ENCODE measurements at places on chromosomes 16 and 17. TPM values are rescaled to one million over a fixed set of nuclear protein-coding genes. Genes with fewer than 3 reads are reported as not detected.

Gene ZNF469
- total RNA-seq = 5.9 TPM

Gene NEUROD2
- total RNA-seq = not detected

Gene BCAR1
- total RNA-seq = not detected

- H3K36me3 ChIP-seq = no peaks in the 10 kb centered on the region
- DNase-seq = no peak
- no peaks in the 10 kb centered on the region for H3K27me3 ChIP-seq
- H3K27ac ChIP-seq = no peak overlapping the region
- H3K4me1 ChIP-seq = no peaks in the 10 kb centered on the region
These were observed 6.3 kb downstream of the ALOX15B start for GRCh38 chr17:8044819-8045810.

- no peak overlapping the region for H3K4me3 ChIP-seq
- H3K27me3 ChIP-seq = no peaks in the 10 kb centered on the region
- DNase-seq = no peak
- H3K27ac ChIP-seq = no peak overlapping the region
- H3K4me1 ChIP-seq = peaks cover 29% of the 10 kb centered on the region
These were observed 7.3 kb downstream of the NT5C start for GRCh38 chr17:75124041-75124818.

DNA sequence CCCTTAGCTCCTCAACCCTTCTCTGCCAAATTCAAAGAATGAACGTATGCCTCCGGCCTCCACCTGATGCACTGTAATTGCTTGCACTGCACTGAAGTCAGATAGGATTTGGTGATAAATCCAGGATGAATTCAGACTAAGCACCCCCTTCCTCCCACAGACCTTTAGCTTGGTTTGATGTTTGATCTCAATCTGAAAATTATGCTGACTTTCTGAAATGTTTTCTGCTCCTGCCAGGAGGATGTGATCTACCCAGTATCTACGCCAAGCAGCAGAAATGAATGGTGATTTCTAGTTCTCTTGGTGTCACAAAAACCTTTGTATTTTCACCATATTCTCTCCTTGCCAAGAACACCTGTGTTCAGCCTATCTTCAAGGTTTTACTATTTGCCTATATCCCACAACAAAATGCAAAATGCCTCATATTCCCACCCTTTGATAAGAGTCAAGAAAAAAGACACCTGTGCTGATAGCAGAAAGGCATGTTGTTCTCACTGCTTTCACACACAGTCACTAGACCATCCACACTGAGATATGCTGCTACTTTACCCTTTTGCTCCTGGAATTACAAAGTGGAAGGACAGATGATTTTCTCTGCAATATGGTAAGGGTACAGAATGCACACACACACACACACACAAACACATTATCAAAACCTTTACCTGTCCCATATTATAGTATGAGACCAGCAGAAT is 14.7 kb downstream of the RFFL start:
- no peaks in the 10 kb centered on the region for H3K36me3 ChIP-seq
- H3K27ac ChIP-seq = no peak overlapping the region
- H3K4me3 ChIP-seq = no peak overlapping the region
- H3K27me3 ChIP-seq = no peaks in the 10 kb centered on the region
- peaks cover 64% of the 10 kb centered on the region for H3K4me1 ChIP-seq
- no peak for DNase-seq

- H3K36me3 ChIP-seq = no peaks in the 10 kb centered on the region
- DNase-seq = peak; percentile 67
- no peaks in the 10 kb centered on the region for H3K27me3 ChIP-seq
- no peak overlapping the region for H3K27ac ChIP-seq
These were observed 994 bp downstream of the PITPNA start for GRCh38 chr17:1561420-1562175.

DNA sequence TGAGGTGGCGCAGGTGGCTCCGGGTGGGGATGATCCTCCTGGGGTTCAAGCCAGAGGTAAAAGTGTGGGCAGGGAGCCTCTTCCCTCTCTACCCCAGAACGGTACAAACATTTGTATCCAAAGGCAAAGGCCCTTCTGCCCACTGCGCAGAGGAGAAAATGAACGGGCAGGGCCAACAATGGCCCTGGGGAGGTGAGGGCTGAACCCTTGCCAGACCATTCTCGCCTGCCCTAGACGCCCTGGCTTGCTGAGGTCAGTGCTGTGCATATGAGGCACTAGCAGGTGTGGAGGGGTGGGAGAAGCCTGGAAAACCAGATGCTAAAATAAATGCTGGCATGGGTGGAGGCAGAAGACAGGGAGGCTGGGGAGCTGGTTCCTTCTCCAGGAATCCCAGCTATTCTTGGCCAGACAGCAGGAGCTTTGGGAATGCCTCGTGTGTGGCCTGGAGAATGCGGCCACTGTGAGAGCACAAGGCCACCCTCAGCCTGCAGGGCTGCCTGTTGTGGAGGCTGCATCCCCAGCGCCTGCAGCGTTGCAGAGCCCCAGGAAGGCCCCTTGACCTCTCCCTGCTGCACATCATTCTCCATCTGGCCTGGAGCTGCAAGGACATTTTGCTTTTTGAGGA is 4.5 kb downstream of the C17orf50 start:
- no peak overlapping the region for H3K27ac ChIP-seq
- H3K4me1 ChIP-seq = peaks cover 7% of the 10 kb centered on the region
- H3K27me3 ChIP-seq = no peaks in the 10 kb centered on the region
- H3K36me3 ChIP-seq = no peaks in the 10 kb centered on the region

DNA sequence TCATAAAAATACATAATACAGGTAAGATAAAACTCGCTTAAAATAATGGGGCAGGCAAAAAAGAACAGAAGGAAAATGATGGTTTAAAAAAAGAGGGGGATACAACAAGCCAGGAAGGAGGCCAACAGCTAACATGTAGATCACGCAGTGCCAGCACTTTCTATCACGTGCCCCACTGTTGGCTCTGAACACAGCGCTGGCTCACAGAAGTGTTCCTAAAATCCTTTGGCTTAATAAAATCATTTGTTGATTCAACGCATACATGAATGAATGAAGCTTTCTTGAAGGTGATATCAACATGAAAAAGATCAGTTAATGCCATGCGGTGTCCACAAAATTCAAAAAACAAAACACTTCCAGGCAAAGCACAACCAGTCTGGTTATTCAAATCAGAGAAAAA is 8.5 kb downstream of the ITGAE start:
- no peaks in the 10 kb centered on the region for H3K27me3 ChIP-seq
- peaks cover 3% of the 10 kb centered on the region for H3K4me1 ChIP-seq
- no peak overlapping the region for H3K4me3 ChIP-seq

DNA sequence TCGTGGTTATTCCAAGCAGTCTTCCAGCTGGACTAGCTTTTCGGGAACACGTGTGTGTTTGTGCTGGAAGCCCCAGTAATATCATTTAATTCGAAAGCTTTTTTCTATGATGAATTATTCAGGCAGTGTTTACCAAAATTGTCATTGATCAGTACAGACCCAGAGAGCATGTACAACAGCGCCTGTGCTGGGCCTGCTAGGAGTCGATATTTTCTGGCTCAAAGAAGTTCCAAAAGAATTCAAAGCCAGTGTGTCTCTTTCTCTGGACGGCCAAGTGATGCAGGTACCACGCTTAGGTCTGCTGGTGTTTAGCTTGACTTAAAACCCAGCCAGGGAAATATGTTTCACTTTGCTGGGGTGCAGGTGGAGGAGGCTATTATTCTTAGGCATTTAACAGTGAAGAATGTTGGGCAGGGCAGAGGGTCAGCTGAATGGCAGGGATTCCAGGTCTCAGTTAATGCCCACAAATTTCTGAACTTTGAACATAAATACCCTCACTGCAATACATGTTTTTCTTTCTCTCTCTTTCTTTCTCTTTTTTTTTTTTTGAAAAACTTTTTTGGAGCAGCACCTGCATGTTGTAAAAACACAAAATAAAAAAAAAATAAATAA is 401.3 kb downstream of the WWOX start:
- no peaks in the 10 kb centered on the region for H3K27me3 ChIP-seq
- H3K4me3 ChIP-seq = no peak overlapping the region
- no peaks in the 10 kb centered on the region for H3K4me1 ChIP-seq
- H3K36me3 ChIP-seq = no peaks in the 10 kb centered on the region
- H3K27ac ChIP-seq = no peak overlapping the region

- H3K36me3 ChIP-seq = no peaks in the 10 kb centered on the region
- no peaks in the 10 kb centered on the region for H3K27me3 ChIP-seq
- H3K27ac ChIP-seq = no peak overlapping the region
- no peak for DNase-seq
- H3K4me3 ChIP-seq = no peak overlapping the region
These were observed 321.1 kb downstream of the HS3ST3B1 start for GRCh38 chr17:14621826-14622614.

- H3K27ac ChIP-seq = no peak overlapping the region
- no peaks in the 10 kb centered on the region for H3K36me3 ChIP-seq
- no peak overlapping the region for H3K4me3 ChIP-seq
- H3K4me1 ChIP-seq = no peaks in the 10 kb centered on the region
- no peak for DNase-seq
These were observed 7.0 kb upstream of the OR2C1 start for GRCh38 chr16:3348547-3349167.

DNA sequence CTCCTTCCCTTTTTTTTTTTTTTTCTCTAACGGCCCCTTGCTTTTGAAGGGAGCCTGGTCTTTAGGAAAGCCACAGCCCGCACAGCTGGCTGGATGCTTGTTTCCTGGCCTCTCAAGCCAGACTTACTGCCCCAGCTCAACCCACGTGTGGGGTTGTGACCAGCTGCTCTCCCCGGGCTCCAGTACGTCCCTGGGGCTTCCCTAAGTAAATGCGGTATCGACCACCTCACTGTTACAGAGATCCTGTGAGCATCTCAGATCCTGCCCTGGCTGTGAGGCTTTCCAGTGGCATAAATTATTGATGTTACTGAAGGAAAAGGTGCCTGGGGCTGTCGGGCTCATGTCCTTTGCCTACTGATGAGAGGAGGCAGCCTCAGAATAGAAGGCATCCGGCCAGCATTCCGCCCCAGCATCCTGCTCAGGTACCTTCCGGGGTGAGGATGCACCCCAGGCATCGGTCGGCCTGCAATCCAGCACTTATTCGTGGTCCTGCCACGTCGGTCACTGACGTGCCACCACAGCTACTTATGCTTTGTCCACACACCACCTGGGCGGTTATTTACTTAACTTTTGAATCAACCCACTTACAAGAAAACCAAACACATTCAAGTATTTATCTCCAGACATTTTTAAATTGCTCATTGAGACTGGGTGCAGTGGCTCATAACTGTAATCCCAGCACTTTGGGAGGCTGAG is 9.6 kb downstream of the GPRC5B start:
- no peaks in the 10 kb centered on the region for H3K27me3 ChIP-seq
- H3K36me3 ChIP-seq = no peaks in the 10 kb centered on the region
- DNase-seq = no peak

GRCh38 chr17:44360826-44361225 is 2.8 kb downstream of the FAM171A2 start:
- no peaks in the 10 kb centered on the region for H3K36me3 ChIP-seq
- peaks cover 30% of the 10 kb centered on the region for H3K27me3 ChIP-seq
- DNase-seq = no peak
- peaks cover 10% of the 10 kb centered on the region for H3K4me1 ChIP-seq
- no peak overlapping the region for H3K27ac ChIP-seq

DNA sequence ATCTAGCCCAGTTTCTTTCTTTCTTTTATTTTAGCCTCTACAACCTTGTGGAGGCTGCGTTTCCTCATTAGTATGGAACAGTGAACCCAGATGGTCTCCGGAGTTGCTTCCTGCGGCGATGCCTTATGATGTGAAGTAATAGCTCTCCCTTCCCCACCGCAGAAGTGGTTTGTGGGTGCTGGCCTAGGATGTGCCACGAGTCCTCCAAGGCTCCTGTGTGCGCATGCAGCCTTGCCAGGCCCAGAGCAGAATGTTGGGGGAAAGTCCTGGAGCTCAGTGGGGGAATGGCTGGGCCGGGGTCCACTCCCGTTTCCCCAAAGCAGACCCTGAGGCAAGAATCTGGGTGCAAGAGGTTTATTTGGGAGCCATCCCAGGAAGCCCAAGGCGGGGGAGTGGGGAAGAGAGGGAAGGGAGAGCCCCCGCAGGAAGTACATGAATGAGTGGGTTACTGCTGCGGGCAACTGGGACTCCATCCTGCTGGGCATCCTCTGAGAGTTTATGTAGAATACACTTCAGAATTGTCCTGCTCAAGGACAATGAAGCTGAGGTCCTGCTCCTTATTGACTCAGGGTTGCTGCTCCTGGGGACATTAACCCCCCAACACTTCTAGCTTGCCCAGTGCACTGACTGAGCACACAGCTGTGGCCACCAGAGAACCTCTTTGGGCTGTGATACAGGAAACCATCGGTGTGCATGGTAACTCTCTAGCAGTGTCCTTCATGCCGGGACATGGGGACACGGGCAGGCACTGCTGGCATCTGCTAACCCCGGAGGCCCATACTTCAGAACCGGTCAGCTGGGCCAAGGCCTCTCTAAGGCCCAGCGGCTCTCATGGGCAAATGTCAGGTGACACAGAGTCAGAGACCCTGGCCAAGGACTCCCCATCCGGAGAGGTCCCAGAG is 3.7 kb upstream of the HCRT start:
- H3K36me3 ChIP-seq = peaks cover 1% of the 10 kb centered on the region
- no peak overlapping the region for H3K27ac ChIP-seq
- H3K4me1 ChIP-seq = peaks cover 17% of the 10 kb centered on the region
- H3K27me3 ChIP-seq = no peaks in the 10 kb centered on the region
- H3K4me3 ChIP-seq = no peak overlapping the region
- DNase-seq = no peak

- DNase-seq = no peak
- H3K36me3 ChIP-seq = no peaks in the 10 kb centered on the region
- H3K27me3 ChIP-seq = no peaks in the 10 kb centered on the region
- no peak within 1 kb of the TSS for H3K4me3 ChIP-seq
- H3K4me1 ChIP-seq = no peaks in the 10 kb centered on the region
- no peak within 1 kb of the TSS for H3K27ac ChIP-seq
These were observed at the start of gene DNAH9 for GRCh38 chr17:11598274-11599221. TSS of gene DNAH9 (plus strand) at chr17:11598470. CDS start at chr17:11598499, 29 bp downstream.

- DNase-seq = peak; percentile 62
- H3K4me3 ChIP-seq = no peak overlapping the region
- no peaks in the 10 kb centered on the region for H3K27me3 ChIP-seq
- no peak overlapping the region for H3K27ac ChIP-seq
These were observed 28.6 kb downstream of the SLC38A8 start for GRCh38 chr16:84013787-84014569.

- no peak for DNase-seq
- H3K4me3 ChIP-seq = no peak overlapping the region
- H3K27me3 ChIP-seq = peaks cover 3% of the 10 kb centered on the region
- no peaks in the 10 kb centered on the region for H3K4me1 ChIP-seq
- no peak overlapping the region for H3K27ac ChIP-seq
These were observed 110.7 kb upstream of the FAM20A start for GRCh38 chr17:68711858-68712257.

- no peak for DNase-seq
- H3K36me3 ChIP-seq = no peaks in the 10 kb centered on the region
- no peaks in the 10 kb centered on the region for H3K27me3 ChIP-seq
- no peak overlapping the region for H3K27ac ChIP-seq
These were observed 9.4 kb downstream of the GJC1 start for GRCh38 chr17:44820631-44821212.

DNA sequence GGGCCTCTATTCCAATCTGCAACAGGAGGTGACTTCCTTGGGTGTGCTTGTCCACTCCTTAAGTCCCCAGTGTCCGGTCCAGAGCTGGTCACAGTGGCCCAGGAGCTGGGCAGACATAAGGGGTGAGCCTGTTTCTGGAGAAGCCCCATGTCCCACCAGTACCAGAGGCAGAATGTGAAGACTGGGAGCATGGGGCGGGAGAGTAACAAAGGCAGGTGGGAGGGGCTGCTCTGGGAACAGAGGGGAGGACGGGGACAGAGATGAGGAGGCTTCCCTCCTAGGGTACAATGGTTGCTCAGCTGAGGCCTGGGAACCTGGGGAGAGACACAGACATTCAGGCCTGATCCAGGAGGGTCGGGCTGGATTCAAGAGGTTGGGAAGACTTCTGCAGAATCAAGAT is 323.3 kb upstream of the TNRC6C start:
- H3K36me3 ChIP-seq = no peaks in the 10 kb centered on the region
- H3K27ac ChIP-seq = no peak overlapping the region
- no peaks in the 10 kb centered on the region for H3K4me1 ChIP-seq
- no peak overlapping the region for H3K4me3 ChIP-seq
- no peak for DNase-seq
- H3K27me3 ChIP-seq = peaks cover 13% of the 10 kb centered on the region
